T-cell (primary cell): ENCODE measurements at places on chromosomes 7 and 10.

GRCh38 chr7:24216576-24217125 is 67.3 kb upstream of the NPY start:
- no peak for DNase-seq

DNA sequence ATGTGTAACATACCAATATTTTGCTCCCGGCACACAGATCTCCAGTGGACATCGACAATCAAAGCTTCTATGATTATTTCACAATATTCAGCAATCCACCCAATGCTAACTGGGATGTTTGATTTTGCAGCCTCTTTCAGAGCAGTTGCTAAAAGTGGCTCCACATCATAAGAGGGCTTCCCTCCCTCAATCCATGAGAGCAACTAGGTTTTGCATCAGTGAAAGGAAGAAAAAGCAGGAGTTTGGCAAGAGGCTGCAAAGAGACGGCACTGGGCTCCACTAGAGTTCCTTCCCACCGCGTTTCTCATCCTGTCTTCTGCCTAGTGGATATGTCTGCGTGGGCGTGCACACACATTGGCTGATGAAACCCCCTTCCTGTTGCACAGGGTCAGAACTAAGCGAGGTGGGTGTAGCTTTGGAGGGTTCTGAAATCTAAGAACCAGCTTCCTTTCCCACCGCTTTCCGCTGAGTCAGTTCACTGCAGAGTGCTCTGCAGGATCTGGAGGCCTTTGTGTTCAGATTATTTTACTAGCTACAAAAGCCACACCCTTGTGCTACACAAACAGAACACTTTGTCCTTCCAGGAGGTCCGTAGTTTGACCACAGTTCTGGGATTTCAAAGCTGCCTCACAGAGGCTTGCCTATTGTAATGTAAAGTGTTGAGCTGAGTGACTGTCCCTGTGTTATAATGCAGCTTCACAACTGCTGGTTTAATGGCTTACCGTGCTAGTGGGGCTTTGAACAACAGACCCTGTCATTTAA is 28.1 kb downstream of the ARL4A start:
- no peak for DNase-seq

DNA sequence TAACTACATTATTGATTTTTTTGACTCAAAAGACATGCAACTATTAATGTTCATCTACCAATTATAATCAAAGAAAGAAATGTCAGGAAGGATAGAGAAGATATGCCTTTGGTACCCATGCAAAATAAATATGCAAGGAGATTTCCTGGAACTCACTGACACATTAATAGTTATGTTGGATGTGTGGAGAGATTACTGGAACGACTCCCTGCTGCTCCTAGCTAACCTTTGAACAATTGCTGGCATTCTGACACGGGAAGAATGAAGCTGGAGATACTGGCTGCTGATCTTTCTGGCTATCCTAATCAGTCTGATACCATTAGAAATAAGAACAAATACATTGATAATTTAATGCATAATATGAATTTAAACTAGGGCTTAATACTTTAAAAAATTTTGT is 507.9 kb upstream of the NRG3 start:
- no peak for DNase-seq

DNA sequence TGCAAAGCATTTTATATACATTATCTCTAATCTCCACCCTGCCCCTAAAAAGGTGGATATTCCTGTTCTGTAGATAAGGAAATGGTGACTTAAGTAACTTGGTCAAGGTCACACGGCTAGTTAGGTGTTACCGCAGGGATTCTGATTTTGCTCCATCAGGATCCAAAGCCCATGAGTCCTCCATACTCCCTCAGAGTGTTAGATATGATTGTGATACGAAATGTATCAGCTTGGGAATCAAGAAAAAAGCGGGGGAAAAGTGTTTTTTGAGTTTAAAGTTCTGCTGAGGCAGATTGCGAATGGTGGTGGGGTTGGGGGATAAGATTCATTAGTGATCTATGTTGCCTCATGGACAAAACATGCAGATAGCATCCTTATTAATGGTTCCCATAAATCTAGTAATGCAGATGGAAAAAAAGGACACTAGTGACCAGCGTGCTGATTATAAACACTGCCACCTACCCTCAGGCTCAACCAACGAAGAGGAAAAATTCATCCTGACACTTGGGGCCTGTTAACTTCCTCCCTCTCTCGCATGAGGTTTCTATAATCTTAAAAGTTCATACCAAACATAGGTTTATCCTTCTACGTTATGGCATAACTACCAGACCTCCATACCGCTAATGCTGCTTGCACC is 2.3 kb downstream of the ICA1 start:
- no peak for DNase-seq

GRCh38 chr7:13159467-13160184 is 472.2 kb downstream of the ARL4A start:
- DNase-seq: no peak
